ENCODE measurements at places on chromosomes 11 and 22. TPM values are rescaled to one million over a fixed set of nuclear protein-coding genes. Genes with fewer than 3 reads are reported as not detected.

DNA sequence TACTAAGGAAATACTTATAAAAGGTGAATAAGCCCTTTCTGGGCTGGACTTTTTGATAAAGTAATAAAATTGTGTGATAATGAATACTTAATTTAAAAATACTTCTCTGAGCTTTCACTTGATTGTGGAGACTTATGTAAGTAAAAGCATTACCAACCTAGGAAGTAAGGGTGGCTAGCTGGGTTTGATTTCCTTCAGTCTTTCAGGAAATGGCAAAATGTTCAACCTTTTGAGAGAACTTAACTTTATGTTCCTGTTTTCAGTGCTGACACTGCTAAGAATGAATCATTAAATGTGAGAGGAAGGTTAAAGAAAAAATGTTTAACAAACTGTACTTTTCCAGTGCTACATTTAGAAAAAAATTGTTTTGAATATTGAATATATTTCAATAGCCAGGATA lies 900.3 kb downstream of the METTL15 start:
- no peaks in the 10 kb centered on the region for H3K27me3 ChIP-seq
- H3K4me1 ChIP-seq = no peaks in the 10 kb centered on the region
- H3K4me3 ChIP-seq = no peak overlapping the region
- no peak for DNase-seq

DNA sequence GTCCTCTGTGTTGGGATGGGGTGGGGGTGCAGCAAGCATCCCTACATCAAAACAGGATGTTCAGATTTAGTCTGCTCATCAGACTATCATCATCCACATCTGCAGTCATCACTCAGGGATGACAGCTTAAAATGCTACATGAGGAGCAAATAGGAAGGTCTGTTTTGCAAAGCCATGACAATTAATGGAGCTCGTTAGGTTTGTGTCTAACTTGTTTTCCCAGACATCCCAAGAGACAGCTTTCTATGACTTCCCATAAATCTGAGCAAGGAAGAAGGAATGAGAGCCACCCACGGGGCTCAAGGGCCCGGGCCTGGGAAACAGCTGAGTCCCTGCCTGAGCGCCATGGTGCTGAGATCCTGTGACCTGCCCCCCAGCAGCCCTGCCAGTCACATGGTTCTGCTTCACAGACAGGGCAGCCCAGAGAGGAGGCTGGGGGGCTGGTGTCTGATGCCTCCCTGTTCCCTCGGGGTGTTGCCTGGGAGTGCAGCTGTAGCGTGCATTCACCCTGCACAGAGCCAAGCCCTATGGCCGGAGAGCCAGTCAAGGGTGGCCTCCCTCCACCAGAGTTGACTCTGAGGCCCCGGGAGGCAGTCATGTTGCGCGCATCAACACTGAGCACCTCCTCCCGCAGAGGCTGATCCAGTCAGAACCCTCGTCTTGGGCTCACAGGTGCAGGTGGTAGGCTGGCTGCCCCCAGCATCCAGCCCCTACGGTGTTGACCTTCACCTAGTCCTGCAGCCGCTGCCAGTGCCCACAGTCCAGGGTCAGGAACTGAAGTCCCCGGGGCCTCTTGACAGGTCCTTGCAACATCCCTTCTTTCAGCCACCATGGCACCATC lies 12.1 kb downstream of the DERL3 start:
- H3K27me3 ChIP-seq = no peaks in the 10 kb centered on the region
- H3K36me3 ChIP-seq = no peaks in the 10 kb centered on the region

DNA sequence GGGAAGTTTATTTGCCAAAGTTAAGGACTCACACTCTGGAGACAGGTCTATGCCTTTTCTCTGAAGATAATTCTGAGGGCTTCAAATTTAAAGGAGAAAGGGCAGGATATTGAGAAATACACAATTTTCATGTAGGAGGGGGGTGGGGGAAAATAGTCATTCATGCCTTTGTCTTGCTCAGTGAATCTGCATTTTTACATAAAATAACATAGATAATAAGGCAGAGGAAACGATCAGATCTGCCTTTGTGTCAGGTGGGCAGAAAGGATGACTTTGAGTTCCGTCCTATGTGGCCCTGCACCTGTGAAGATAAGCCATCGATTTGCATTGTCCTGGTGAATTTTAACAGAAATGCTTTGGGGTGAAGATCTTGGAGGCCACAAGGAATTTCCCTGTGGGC lies 76.8 kb downstream of the SC5D start:
- H3K27me3 ChIP-seq = no peaks in the 10 kb centered on the region
- no peak for DNase-seq
- H3K4me1 ChIP-seq = peaks cover 17% of the 10 kb centered on the region
- no peaks in the 10 kb centered on the region for H3K36me3 ChIP-seq
- H3K27ac ChIP-seq = no peak overlapping the region

DNA sequence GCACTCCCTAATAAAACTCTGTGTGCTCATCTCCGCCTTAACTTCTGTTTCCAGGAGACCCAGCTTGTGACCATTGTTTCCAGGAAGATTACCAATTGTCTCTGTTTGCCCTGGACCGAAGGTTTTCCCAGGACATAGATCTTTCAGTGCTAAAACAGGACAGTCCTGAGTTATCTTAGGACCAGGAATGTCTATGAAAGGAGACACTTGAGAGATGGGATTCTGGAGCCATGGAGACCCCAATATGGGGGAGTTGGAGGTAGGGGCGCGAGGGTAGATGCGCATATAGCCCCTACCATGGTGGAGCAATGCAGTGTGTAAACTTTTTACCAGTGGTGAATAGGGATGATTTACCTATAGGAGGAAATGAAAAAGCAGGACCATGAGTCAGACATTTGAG lies 10.2 kb upstream of the PRAME start:
- H3K4me3 ChIP-seq = no peak overlapping the region
- DNase-seq = no peak
- no peak overlapping the region for H3K27ac ChIP-seq
- H3K27me3 ChIP-seq = peaks cover 22% of the 10 kb centered on the region
- no peaks in the 10 kb centered on the region for H3K36me3 ChIP-seq
- H3K4me1 ChIP-seq = no peaks in the 10 kb centered on the region

DNA sequence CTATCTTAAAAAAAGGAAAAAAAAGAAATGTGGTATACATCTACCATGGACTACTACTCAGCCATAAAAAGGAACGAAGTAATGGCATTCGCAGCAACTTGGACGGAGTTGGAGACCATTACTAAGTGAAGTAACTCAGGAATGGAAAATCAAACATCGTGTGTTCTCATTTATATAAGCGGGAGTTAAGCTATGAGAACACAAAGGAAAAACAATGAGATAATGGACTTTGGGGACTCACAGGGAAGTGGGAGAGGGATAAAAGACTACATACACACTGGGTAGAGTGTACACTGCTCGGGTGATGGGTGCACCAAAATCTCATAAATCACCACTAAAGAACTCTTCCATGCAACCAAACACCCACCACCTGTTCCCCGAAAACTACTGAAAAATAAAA lies 11.8 kb downstream of the RAB6A start:
- H3K27me3 ChIP-seq = no peaks in the 10 kb centered on the region
- H3K4me1 ChIP-seq = peaks cover 38% of the 10 kb centered on the region
- H3K4me3 ChIP-seq = no peak overlapping the region
- no peaks in the 10 kb centered on the region for H3K36me3 ChIP-seq
- no peak overlapping the region for H3K27ac ChIP-seq
- no peak for DNase-seq

RIBC2 gene
- not detected for polyA plus RNA-seq

KRTAP5-1 gene
- not detected for polyA plus RNA-seq

All from heart left ventricle (tissue), 16 donors.